ENCODE measurements at places on chromosomes 6 and 20. TPM values are rescaled to one million over a fixed set of nuclear protein-coding genes. Genes with fewer than 3 reads are reported as not detected.

GRCh38 chr20:55446301-55446700, 559.0 kb downstream of the CBLN4 start:
- H3K4me1 ChIP-seq, result no peaks in the 10 kb centered on the region
- H3K4me3 ChIP-seq, result no peak overlapping the region
- H3K27ac ChIP-seq, result no peak overlapping the region
- H3K36me3 ChIP-seq, result no peaks in the 10 kb centered on the region
- DNase-seq, result no peak

DNA sequence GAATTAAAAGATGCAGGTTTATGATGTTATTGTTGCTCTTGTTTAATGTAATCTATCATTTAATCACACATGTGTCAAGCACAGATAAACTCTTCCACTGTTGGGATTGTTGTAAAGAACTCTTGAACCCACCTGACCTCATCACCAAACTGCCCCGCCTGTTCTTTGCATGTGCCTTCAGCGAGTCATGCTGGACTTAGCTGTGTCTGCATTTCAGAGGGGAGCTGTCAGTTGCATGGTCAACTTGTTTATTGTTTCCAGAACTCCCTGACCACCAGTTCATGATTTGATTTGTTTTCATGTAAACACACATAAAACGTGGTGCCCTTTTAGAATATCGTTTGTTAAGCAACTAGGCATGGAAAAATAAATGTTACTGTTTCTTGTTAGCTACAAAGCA, 93.6 kb downstream of the KHDC1L start:
- no peaks in the 10 kb centered on the region for H3K4me1 ChIP-seq
- H3K4me3 ChIP-seq, result no peak overlapping the region
- no peaks in the 10 kb centered on the region for H3K36me3 ChIP-seq
- no peaks in the 10 kb centered on the region for H3K27me3 ChIP-seq
- DNase-seq, result no peak

DNA sequence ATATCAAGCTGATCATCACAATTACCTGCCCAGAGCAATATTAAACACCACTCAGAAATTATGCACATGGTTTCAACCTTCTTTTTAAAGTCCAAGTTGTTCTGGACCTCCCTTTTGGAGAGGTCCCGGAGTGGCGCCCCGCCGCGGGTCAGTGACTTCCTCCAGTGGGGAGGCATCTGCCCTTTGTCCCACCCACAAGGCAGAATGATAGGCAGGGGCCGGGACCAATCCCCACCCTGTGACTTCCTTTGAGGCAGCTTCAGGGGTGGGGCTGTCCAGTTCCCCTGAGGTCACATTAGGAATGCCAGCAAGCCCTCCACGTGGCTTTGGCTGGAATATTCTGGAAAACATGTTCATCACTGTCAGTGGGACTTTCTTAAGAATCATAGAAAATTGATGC, 207.0 kb downstream of the ANKRD60 start:
- no peaks in the 10 kb centered on the region for H3K36me3 ChIP-seq
- DNase-seq, result no peak
- H3K27ac ChIP-seq, result peak overlapping the region; percentile 85
- H3K27me3 ChIP-seq, result no peaks in the 10 kb centered on the region

DNA sequence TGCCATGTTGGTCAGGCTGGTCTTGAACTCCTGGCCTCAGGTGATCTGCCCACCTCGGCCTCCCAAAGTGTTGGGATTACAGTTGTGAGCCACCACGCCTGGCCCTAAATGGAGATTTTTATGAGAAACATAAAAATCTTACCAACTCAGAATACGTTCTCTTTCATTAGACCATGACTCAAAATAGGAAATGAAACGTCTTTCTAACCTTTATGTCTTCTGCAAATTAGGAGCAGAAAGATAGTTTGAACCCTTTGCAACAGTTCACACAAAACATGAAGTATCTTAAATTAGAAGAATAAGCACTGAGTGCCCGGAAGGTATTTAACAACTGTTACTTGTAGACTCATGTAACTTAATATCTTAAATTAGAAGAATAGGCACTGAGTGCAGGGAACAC, 48.3 kb downstream of the AHI1 start:
- DNase-seq, result no peak
- H3K27ac ChIP-seq, result no peak overlapping the region

DNA sequence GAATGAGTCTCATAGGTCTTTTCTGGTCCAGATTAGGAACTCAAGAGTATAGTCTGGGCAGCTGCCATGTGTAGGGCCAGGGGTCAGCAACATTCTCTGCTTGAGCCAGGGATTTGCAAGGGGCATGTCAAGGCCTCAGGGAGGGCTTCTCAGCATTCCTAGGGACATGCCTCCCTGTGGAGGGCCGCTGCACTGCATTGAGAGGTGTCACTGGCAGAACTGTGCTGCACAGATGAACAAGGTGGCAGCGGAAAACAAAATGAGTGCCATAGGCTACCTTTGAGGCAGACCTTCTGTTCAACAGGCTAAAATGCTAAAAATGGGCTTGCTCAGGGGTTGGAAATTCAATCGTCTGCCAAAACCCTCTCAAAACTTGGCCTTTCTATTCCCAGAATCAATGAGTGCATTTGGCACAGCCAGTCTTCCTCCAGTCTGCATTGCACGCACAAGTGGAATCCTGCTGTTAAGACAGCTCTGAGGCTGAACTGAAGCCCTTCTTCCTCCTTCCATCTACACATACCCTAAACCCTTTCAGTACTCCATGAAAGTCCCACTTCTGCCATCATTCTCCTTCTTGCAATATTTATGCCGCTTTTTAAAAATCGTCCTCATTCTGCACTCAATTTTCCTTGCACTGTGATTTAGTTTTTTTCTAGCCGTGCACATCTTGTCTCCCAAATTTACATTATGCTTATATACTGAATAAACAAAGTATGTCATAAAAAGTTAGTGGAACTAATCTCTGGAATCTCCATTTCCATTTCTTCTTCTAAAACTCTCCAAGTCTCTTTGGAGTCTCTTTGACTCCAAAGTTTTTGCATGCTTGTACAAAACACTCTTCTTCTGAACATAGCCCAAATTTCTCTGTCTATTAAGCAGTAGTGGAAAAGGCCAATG, 51.7 kb downstream of the SLC26A8 start:
- H3K36me3 ChIP-seq, result no peaks in the 10 kb centered on the region
- DNase-seq, result no peak
- no peaks in the 10 kb centered on the region for H3K27me3 ChIP-seq
- no peak overlapping the region for H3K27ac ChIP-seq
- H3K4me3 ChIP-seq, result no peak overlapping the region

TRIM10 gene
- total RNA-seq, result not detected

- DNase-seq, result no peak
- H3K36me3 ChIP-seq, result no peaks in the 10 kb centered on the region
- peaks cover 8% of the 10 kb centered on the region for H3K4me1 ChIP-seq
- H3K4me3 ChIP-seq, result no peak overlapping the region
These were observed 144.7 kb downstream of the TASP1 start for GRCh38 chr20:13494019-13494418.

MMP24OS gene
- total RNA-seq, result 27.5 TPM

DNA sequence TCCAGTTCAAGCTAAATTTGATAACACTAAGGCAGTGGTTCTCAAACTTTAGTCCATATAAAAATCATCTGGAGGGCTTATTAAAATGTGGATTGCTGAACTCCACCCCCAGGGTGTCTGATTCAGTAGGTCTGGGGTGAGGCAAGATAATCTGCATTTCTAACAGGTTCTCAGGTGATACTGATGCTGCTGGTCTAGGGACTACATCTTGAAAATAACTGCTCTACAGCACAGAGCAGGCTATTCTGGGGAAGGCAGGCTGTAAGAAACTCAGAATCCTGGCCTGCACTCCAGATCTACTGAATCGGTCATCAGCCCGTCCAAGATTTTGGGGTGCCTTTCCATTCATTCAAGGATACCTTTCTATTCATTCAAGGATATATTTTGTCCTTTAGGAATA, 11.5 kb downstream of the CALHM5 start:
- H3K27ac ChIP-seq, result no peak overlapping the region
- no peaks in the 10 kb centered on the region for H3K4me1 ChIP-seq
- H3K4me3 ChIP-seq, result no peak overlapping the region
- H3K36me3 ChIP-seq, result no peaks in the 10 kb centered on the region
- no peak for DNase-seq

DNA sequence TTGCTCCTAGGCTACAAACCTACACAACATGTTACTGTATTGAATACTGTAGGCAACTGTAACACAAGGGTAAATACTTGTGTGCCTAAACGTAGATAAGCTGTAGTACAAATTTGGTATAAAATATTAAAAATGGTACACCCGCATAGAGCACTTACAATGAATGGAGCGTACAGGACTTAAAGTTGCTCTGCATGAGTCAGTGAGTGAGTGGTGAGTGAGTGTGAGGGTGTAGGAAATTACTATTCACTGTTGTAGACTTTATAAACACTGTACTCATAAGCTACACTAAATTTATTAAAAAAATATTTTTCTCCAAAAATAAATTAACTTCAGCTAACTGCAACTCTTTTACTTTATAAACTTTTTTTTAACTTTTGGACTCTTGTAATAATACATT, 391.6 kb downstream of the ADGRB3 start:
- no peak for DNase-seq
- no peaks in the 10 kb centered on the region for H3K4me1 ChIP-seq
- H3K27me3 ChIP-seq, result no peaks in the 10 kb centered on the region
- no peak overlapping the region for H3K4me3 ChIP-seq
- no peak overlapping the region for H3K27ac ChIP-seq

DNA sequence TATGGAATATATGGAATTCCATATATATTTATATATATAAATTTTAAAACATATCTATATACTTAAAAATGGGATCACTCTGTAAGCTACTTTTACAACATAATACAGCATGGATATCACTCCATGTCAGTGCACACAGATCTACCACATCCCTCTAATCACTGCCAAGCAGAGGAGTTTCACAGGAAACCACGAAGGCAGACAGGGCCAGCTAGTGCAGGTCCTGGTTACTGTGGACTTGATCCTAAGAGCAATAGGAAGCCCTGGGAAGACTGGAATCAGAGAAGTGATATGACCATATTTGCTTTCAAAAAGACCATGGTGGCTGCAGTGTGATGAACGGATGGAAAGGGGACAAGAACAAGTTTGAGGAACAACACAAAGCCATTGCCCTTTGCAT, 40.0 kb upstream of the NRN1 start:
- no peaks in the 10 kb centered on the region for H3K36me3 ChIP-seq
- DNase-seq, result no peak
- no peak overlapping the region for H3K27ac ChIP-seq
- H3K4me3 ChIP-seq, result no peak overlapping the region
- no peaks in the 10 kb centered on the region for H3K27me3 ChIP-seq

TNFRSF6B gene
- total RNA-seq, result 13.8 TPM

MCCD1 gene
- total RNA-seq, result not detected

GRCh38 chr20:4195499-4195898, 180.1 kb upstream of the RNF24 start:
- H3K27me3 ChIP-seq, result no peaks in the 10 kb centered on the region
- peak; percentile 16 for DNase-seq
- no peak overlapping the region for H3K4me3 ChIP-seq
- no peaks in the 10 kb centered on the region for H3K4me1 ChIP-seq
- no peaks in the 10 kb centered on the region for H3K36me3 ChIP-seq

GRCh38 chr6:153872946-153873345, 166.1 kb upstream of the OPRM1 start:
- DNase-seq, result no peak
- H3K4me1 ChIP-seq, result no peaks in the 10 kb centered on the region
- no peak overlapping the region for H3K4me3 ChIP-seq
- no peaks in the 10 kb centered on the region for H3K27me3 ChIP-seq

- no peak overlapping the region for H3K4me3 ChIP-seq
- H3K27me3 ChIP-seq, result no peaks in the 10 kb centered on the region
- no peak overlapping the region for H3K27ac ChIP-seq
- H3K4me1 ChIP-seq, result peaks cover 43% of the 10 kb centered on the region
- H3K36me3 ChIP-seq, result no peaks in the 10 kb centered on the region
These were observed 51.4 kb upstream of the SAYSD1 start for GRCh38 chr6:39166189-39166911.

DNA sequence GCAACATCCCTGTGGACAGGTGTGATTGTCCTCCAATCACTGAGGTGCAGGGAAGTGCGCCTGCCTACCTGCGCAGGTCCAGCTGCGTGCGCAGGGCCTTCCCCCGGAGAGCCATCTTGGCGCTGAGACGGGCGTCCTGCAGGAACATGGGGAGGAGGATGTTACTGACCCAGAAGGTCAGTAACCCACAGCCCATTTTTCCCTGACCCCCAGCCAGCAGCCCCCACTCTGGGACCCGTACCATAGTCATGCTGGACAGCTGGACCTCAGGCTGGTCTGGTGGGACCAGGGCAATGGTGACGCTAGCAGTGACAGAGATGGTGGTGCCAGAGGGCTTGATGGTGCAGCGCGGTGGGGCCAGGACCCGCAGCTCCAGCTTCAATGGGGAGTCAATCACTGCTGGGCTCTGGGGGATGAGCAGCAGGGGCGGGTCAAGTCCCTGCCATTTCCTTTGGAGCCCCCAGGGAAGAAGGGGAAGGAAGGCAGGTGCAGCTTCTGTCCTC, 9.7 kb downstream of the PLTP start:
- H3K4me1 ChIP-seq, result no peaks in the 10 kb centered on the region
- no peaks in the 10 kb centered on the region for H3K36me3 ChIP-seq
- H3K27ac ChIP-seq, result no peak overlapping the region
- DNase-seq, result no peak
- no peak overlapping the region for H3K4me3 ChIP-seq

GRCh38 chr6:145863988-145864616, 49.5 kb upstream of the FBXO30 start:
- H3K27ac ChIP-seq, result no peak overlapping the region
- no peak for DNase-seq
- no peaks in the 10 kb centered on the region for H3K4me1 ChIP-seq

DNA sequence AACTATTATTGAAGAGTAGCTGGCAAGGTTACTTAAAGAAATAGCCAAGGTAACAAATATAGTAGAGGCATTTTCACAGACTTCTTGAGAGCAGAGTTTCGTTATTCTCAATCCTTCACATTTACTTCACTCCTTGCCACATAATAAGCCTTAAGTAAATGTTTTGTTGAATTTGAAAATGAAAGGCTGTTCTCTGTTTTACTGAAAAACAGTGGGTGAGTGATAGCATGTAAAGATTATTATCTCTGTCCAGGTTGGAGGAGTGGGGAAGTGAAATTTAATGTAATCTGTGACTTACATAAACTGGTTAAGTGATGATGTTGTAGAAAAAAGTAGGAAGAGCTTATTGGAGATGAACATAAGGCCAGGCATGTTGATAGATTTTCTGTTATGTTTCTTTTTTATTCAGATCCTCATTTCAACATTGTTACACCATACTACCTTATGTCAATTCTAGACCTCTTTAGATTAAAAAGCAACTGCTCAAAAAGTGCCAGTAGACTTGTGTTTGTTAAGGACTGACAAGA, 55.0 kb downstream of the QKI start:
- H3K4me3 ChIP-seq, result no peak overlapping the region
- no peak for DNase-seq
- H3K27ac ChIP-seq, result no peak overlapping the region
- H3K4me1 ChIP-seq, result peaks cover 3% of the 10 kb centered on the region
- H3K36me3 ChIP-seq, result no peaks in the 10 kb centered on the region

DNA sequence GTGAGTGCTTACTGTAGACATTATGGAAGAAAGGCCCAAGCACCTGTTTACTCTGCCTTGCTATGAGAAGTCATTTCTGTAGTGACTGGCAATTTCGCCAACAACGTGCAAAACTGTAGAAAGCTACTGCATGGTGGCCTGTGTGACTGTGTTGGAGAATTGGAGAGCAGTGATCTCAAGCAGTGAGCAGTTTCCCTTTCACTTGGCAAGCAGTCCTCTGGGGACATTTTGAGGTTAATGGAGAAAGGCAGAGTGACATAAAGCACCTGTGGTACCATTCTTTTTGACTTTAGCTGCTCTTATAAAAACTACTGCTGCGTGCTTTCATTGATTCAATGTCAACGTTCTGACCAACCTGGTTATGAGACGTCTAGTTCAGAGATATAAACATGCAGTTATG, 382.6 kb upstream of the JAG1 start:
- no peaks in the 10 kb centered on the region for H3K36me3 ChIP-seq
- H3K27ac ChIP-seq, result no peak overlapping the region
- no peaks in the 10 kb centered on the region for H3K27me3 ChIP-seq
- no peak overlapping the region for H3K4me3 ChIP-seq
- no peaks in the 10 kb centered on the region for H3K4me1 ChIP-seq
- no peak for DNase-seq
